ENCODE measurements at places on chromosomes 5 and 9. TPM values are rescaled to one million over a fixed set of nuclear protein-coding genes. Genes with fewer than 3 reads are reported as not detected.

The SLC23A1 gene
- total RNA-seq: not detected

The IL13 gene
- not detected for total RNA-seq

The CTNNA1 gene
- 285 TPM for total RNA-seq

The TMEM245 gene
- total RNA-seq: 43.9 TPM

The FRRS1L gene
- total RNA-seq: not detected

DNA sequence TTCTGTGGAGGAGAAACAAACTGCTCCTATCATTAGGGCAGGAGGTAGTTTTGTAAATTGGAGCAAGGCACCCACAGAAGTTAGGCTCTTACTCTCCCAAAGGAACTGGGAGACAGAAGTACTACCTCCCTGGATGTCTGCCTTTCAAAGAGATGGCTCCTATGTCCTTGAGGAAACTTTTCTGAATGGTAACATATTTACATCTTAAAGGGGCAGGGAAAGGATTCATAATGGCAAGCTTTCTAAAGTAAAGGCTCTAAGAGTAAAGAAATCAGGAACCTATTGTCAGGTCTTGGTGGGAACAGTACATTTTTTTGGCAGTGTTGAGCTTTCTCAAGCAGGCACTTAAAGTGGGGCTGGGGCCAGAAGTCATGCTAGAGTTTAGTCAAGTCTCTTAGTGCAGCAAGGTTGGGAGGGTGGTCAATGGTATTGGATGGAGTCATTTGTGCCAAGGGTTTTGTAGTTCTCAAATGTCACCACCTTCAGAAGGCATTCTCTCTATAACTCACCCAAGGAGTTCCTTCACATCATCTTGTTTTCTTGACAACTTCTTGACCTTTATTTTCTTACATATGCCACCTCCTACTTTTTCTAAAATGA lies 26.3 kb upstream of the NDFIP1 start:
- no peak for DNase-seq

- DNase-seq: no peak
Observed at GRCh38 chr5:29042152-29042551, 2003.8 kb upstream of the CDH9 start.

DNA sequence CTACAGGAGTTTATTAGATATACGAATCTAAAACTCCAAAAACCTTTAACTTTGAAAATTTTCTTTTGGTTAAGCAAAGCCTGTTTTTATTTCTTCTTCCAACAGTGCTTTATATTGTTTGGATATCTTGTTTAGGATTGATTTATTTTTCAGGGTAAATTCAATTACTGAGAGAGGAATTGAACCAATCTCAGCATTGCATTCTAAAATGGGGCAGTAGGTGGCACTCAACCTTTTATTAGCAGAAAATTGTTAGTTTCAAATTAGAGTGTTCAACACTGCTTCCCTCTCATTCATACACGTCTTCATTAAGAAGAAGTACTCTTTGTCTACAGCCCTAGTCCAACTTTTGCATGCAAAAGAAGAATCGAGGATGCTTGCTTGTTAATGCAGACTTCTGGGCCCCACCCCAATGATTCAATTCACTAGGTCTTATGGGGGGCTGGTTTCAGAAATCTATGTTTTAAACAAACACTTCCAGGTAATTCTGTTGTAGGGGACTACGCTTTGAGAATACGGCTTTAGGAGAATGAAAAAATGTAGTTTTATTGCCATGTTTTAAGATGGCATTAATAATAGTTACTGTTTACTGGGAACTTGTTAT lies 26.6 kb downstream of the MRPL22 start:
- DNase-seq: no peak

DNA sequence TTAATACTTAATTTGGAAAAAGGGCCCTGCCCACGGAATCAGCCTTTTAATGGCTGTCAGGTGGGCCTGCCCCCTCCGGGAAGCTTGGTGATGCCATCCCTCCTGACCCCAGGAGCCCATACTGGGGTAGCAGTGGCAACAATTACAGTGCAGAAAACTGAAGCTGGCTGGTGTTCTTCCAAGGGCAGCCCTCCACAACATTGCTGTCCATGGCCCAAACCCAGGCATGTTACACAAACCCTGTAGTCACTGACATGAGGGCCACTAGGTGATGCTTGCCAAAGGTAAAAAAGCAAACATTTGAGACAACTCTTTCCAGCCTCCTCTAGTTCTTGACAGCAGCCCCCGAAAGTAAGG lies 150.1 kb upstream of the LHFPL2 start:
- no peak for DNase-seq

DNA sequence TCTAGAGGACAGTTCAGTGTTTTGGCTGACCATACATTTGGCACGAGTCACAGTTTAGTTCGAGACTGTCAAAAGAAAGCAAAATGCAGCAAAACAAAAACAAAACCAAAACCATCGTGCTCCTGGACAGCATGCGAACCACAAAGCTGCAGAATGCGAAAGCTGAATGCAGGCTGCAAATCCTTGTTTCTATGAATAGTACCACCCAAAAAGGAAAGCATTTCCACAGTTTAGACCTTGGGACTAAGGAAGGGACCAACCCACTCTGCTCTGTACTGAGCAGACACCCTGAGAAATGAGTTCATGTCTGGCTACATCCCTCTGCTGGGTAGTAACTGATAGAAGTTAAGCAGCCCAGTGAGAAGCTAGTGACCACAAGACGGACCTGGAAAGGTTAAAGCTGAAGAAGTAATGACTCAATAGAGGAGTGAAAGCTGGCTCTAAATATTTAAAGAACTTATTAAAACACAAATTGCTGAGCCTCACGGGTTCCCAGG lies 3.9 kb downstream of the GCNT4 start:
- DNase-seq: no peak

DNA sequence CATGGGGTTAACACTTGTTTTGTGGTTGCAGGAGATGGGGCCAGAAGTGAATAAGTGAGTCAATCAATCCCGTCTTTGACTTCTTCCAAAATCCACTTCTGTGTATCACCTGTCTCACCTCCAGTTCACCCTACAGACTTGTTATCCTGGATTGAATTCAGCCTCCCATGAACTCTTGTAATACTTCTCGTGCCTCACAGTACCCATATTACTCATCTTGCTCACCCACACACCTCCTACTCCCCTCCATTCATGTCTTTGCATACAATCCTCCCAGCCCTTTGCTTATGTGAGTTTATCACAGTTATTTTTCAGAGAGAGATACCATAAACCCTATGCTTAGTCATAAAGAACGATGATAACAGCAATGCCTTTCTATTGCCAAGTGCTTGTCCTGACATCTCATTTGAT lies 52.9 kb upstream of the PAPPA start:
- DNase-seq: peak; percentile 61
